ENCODE measurements at places on chromosomes 4 and X.

GRCh38 chr4:9996319-9997110 is 24.8 kb downstream of the SLC2A9 start:
- no peak for DNase-seq

DNA sequence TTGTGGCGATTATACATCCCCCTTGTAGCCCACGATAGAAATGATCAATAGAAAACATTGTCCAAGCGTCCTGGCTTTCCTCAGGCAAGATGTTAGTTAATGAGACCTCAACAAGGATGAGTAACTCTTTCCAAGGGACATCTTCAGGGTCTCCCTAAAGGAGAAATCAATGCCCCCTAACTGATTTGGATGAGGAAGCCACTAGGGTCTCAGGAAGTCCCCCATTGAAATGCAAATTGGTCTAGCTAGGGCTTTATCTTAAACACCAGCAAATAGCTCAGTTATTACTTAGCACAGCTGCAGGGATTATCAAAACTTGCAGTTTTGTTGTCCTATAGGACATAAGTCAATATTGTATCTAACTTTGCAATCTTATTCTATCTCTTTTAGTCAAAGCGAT is 721.5 kb downstream of the IL1RAPL1 start:
- DNase-seq: no peak

DNA sequence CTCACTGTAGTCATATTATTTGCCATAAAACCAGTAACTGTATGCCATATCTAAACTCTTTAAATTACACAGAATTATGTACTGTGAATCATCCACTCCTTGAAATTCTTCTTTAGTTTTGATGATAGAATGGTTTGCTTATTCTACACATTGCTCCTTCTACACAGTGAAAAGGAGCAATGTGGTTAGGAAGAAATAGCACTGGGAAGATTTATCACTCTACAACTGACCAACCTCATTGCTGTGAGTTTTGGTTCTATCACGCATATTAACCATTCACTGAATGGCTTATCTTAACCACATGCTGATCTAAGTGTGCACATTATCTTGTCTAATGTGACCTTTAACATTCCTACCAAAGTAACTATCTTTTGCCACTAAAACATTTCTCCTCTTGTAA is 415.7 kb upstream of the NDST4 start:
- DNase-seq: no peak

DNA sequence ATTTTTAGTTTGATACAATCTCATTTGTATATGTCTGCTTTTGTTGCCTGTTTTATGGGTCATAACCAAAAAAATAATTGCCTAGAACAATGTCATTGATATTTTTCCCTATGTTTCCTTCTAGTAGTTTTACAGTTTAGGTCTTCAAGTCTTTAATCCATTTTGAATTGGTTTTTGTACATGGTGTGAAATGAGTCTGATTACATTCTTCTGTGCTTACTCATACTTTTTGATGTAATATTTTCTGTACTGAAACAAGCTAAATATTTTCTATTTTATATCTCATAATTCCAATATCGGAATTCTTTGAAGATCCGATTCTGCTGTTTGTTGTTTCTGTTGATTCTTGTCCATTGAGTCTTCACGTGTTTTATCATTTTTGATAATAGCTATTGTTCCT is 10.6 kb downstream of the TMEM156 start:
- no peak for DNase-seq

DNA sequence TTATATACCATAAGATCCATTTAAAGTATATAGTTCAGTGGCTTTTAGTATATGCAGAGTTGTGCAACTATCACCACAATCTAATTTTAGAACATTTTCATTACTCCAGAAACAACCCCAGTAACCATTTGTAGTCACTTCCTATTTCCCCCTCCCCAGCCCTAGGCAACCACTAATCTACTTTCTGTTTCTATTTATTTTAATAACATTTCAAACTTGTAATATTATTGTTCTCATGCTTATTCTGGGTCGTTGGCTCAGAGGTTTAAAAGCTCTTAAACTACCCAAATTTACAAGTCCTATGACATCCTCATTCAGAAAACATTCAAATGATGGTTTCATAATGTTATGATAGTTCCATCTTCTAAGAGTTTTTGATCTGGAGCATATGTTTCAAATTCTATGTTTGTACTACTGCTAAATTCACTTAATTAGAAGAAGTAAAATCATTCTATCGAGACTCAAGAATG is 18.4 kb downstream of the XIAP start:
- no peak for DNase-seq

DNA sequence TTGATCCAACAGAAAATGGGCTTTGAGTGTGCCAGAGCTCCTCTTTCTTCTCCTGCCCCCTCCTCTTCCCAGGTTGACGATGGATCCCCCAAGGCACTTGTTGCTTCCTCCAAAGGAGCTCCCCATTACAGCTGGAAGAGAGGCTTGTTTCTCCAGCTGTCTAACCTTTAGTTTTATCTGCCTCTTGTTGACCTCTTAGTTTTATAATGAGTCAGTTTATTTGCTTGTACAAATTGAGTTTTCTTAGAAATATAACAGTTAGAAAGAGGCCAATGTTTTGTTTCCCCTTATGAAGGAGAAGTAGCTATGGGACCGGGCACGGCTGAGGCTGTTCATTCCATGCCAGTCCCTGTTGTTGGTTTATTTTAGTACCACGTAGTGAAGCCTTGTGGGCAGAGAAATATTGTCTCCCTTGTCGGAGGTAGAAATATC is 158.2 kb downstream of the SPRY1 start:
- DNase-seq: no peak

Measured in activated gamma-delta T cell treated with Interleukin-2 at 50 U/mL for 16 hours (primary cell).